ENCODE measurements at places on chromosomes 13 and 19.

DNA sequence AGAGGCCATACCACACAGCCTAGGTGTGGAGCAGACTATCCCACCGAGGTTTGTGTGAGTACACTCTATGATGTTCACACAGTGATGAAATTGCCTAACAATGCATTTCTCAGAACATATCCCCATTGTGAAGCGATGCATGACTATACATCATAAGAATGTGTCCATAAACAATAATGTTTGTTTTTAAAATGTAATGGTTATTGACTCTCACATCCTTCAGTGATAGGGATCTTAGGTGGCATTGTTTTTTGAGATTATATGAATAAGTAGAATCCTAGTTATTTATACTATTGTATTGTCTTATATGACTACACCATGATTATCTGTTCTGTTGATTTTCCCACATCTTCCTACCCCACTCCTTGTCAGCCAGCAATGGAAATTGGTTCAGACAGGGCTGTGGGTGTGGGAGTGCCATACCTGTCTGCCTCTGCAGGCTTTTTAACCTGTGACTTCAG lies 13.6 kb downstream of the CCNA1 start:
- DNase-seq, result no peak

- DNase-seq, result peak; percentile 68
Observed at GRCh38 chr19:37977992-37978391, 71.0 kb downstream of the SIPA1L3 start.

- no peak for DNase-seq
Observed at GRCh38 chr19:40597329-40597838, 3.8 kb upstream of the LTBP4 start.

- DNase-seq, result no peak
Observed at GRCh38 chr19:42540071-42540553, 11.8 kb upstream of the CEACAM1 start.

DNA sequence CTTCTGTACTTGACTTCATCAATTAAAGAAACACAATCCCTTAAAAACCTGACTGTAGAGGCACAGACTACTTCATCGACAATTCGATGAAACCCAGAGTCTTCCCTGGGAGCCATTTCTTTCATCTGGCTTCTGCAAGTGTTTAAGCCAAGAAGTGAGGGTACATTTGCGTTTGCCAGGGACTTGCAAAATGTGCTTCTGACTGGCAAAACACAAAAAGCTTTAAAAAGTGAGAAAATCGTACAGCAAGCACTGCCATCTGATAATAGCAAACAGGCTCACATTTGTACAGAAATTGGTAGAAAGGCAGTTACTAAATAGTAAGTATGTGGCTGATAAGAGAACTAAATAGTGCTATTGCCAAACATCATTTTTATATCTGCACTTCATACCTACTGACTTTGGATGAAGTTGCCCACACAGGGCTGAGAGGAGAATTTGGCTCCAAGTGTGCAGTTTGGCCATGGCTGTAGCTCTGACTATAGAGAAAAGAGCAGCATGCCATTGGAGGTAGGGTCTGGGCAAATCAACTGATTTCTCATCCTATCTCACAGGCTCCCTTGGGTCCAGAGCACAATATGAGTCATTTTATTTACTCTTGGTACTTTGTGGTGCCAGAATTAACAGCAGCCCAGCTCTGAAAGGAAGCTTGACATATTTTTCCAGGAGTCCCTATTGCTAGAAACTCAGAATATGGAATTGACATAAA lies 358.1 kb downstream of the OXGR1 start:
- no peak for DNase-seq
